ENCODE measurements at places on chromosomes 1 and 21.

- DNase-seq: no peak
Observed at GRCh38 chr1:203453016-203453415, 22.6 kb upstream of the PRELP start.

DNA sequence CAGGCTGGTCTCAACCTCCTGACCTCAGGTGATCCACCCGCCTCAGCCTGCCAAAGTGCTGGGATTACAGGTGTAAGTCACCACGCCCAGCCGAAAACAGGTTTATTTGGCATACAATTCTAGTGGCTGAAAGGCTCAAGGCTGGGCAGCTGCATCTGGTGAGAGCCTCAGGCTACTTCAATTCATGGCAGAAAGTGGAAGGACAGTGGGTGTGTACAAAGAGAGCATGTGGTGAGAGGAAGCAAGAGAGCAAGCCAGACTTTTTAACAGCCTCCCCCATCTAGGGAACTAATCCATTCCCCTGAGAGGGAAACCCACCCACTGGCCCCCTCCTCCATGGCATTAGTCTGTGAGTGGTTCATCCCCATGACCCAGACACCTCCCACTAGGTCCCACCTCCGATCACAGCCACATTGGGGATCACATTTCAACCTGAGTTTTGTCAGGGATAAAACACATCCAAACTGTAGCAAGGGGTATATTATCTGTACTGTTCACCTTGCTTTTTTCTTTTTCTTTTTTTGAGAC, 9.5 kb downstream of the BMP8A start:
- no peak for DNase-seq

- DNase-seq: peak; percentile 47
Observed at GRCh38 chr1:228860911-228861831, 125.9 kb downstream of the RHOU start.

DNA sequence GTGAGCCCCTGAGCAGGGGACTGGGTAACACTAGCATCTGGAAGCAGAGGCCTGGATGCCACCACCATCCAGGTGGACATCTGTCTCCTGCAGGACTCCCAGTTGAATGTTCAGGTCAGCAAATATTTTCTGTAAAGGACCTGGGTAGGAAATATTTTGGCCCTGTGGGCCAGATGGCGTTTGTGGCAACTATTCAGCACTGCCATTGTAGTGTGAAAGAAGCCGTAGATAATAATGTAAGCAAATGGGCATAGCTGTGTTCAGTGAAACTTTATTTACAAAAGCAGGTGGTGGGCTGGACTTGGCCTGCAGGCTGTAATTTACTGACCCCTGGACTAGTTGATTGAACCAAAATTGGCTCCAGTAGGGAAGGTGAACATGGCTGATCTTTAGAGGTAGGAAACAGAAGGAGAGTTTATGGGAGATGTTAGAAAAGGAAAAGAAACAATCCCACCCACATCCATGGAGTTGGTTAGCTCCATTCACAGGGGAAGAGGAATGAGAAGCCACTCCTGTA, 20.0 kb upstream of the CD101 start:
- DNase-seq: no peak

GRCh38 chr1:229696385-229696784, 70.3 kb downstream of the URB2 start:
- no peak for DNase-seq

DNA sequence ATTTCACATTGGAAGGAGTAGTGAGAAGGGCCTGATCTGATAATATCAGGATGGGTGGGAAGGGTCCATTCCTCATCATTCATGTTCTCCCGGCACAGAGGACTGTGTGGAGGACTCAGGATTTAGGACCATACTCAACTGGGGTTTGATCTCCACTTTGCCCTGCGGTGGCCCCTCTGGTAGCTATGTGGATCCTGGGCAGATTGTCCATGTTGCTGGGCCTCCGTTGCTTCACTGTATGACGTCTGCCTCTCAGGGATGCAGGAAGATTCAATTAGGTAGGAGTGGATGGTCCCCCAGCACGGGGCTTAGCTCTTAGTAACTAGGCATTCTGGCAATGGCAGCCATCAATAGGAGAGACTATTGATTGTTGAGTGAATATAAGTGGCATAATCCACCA, 2.3 kb downstream of the ETS2 start:
- DNase-seq: no peak

DNA sequence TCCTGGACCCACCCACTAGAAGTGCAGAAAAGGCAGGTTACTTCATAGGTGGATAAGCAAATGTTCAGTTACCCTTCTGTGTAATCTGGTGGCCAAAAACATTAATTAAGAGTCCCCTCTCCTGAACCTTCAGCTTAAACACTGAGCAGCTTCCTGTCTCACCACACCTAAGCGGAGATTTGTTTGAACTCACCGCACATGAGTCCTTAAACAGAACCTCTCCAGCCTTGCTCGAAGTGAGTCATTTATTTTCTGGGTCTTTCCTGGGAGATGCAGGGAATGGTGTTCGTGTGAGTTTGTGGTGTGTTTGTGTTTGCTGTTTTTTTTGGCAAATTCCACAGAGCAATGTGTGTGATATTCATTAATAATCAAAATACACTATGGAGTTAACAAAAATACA, 7.6 kb upstream of the FNBP1L start:
- DNase-seq: no peak

DNA sequence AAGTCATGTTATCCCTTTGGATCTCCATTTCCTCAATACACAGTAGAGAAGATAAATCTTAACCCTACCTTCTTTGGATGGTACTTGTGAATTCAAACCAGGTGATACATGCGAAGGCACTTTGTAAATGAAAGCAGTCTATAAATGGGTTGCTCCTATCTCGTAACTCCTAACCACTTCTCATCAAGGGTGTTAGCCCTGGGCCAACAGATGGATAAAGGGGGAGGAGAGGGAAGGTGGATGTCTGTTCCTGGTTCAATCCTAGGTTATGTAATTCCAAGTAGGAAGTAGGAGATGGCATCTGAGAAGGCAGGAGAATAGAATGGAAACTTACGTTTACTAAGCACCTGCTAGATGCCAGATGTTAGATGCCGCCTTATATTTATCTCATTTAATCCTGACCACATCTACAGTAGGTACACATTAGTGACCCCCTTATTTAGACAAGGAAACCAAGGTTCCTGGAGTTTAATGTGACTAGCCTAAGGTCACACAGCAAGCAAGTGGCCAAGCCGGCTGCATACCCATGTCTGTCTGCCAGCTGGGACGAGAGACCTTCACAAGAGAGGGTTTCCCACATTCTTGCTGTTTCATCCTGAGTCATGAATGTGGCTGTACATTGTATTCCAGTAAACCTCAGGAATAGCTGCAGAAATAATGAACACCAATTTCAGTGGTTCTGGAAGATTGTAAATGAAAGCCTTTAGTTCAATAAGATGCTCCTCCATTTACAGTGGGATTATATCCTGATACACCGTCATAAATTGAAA, 47.7 kb downstream of the ELAVL4 start:
- no peak for DNase-seq

GRCh38 chr1:156260896-156261295, 13.0 kb upstream of the PAQR6 start:
- no peak for DNase-seq

DNA sequence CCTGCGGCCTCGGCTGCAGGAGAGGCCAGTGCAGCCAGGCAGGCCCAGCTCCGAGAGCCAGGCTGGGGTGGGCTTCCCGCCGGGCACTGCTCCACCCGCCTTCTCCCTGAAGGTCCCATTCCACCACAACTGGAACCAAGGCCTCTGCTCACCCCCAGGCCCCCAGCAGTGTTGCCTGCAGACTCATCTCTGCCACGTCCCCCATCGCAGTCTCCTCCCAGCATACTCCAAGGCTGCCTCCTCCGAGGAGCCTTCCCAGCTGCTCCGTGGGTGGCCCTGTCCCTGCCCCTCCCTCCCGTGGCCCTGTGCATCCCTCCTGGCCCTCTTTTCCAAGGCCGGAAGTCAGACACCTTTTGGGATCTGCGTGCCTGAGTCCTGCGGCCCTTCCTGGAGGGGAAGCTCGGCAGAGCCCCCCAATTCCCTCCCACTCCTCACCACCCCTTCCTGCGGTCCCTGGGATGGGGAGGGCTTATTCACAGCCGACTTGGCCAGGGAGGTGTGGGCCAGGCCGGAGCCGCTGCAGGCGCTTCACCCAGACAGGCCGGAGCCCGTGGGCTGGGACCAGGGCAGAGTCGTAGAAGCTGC, 47.6 kb downstream of the SLX9 start:
- DNase-seq: no peak

DNA sequence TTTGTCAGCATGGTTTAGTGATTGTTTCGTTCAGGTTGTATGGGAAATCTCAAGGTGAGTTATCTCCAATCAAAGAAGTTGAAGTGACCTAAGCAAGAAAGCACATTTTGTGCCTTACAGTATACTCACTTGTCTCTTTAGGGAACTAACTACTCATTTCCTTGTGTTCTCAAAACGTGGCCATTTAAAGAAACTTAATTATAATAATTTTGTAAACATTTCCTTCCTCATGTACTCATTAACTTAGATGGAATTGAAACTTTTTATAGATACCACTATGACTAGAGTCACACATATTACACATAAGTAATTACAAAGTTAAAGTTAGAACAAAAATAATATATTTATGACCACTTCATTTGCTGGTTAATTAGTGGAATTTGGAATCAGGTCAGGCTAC, 552.6 kb downstream of the MRPL39 start:
- DNase-seq: no peak

DNA sequence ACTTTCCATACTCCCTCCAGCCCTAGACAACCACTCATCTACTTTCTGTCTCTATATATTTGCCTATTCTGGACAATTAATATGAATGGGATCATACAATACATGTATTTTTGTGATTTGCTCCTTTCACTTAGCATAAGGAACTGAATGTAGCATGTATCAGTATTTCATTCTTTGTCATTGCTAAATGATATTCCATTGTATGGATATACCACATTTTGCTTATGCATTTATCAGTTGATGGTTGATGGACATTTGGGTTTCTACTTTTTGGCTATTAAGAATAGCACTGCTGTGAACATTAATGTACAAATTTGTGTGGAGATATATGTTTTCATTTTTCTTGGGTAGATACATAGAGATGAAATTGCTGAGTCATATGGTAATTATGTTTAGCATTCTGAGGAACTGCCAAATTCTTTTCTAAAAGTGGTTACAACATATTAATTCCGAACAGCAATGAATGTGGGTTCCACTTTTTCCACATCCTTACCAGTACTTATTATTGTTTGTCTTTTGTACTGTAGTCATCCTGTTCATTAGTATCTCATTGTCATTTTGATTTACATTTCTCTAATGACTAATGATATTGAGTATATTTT, 121.0 kb downstream of the LRRC40 start:
- no peak for DNase-seq

Measured in activated CD8-positive, alpha-beta memory T cell treated with anti-CD3 and anti-CD28 coated beads for 24 hours (primary cell).